ENCODE measurements at places on chromosomes 2 and 18. TPM values are rescaled to one million over a fixed set of nuclear protein-coding genes. Genes with fewer than 3 reads are reported as not detected.
A peak's percentile ranks its signal among the peaks of the same experiment; 100 is the strongest.

DNA sequence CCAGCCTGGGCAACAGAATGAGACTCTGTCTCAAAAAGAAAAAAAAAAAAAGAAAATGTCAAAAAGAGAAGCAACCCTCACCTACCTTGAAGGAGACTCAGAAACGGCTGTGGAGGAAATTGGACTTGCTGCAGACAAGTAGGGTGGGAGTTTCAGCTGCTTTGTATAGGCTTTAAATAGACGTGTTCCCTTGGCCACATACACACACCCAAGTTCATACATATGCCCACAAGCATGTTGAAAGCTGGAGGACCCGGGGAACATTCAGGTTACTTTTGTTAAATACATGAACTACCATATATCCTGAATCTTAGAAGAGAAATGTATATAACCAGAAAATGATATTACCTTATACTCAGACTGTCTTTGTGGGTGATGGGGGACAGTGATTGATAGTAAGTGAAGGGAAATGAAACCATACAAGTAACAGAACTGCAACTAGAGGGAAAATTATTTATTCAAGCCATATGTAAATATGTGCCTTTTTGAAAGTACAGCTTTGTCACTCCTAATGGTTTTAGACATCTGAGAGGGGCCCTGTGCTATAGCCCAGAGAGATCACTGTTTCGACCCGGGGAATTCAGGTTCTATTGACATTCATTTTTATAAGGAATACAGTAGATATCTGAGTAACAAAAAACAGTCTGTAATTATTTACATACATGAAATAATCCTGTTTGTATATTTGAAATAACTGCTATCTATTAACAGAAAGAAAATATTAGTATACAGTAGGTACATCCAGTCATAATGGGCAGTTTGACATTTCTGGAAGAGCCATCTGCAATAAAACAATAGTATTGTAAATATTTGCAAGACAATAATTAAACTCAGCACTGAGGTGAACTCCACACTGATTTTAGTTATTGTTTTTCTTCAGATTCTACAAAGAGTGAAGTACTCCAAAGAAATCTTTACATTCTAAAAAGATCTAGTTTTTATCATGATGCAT lies 48.0 kb upstream of the TGIF1 start:
- H3K36me3 ChIP-seq, result no peaks in the 10 kb centered on the region
- peaks cover 11% of the 10 kb centered on the region for H3K4me1 ChIP-seq
- no peak overlapping the region for H3K4me3 ChIP-seq
- DNase-seq, result no peak

GRCh38 chr2:65532937-65533336 lies 100.5 kb upstream of the SPRED2 start:
- H3K4me1 ChIP-seq, result no peaks in the 10 kb centered on the region
- DNase-seq, result no peak
- no peak overlapping the region for H3K27ac ChIP-seq
- H3K36me3 ChIP-seq, result no peaks in the 10 kb centered on the region
- no peak overlapping the region for H3K4me3 ChIP-seq

GRCh38 chr2:17101596-17101995 lies 416.6 kb downstream of the RAD51AP2 start:
- no peak overlapping the region for H3K4me3 ChIP-seq
- H3K36me3 ChIP-seq, result no peaks in the 10 kb centered on the region
- H3K4me1 ChIP-seq, result no peaks in the 10 kb centered on the region
- no peak overlapping the region for H3K27ac ChIP-seq
- no peaks in the 10 kb centered on the region for H3K27me3 ChIP-seq
- no peak for DNase-seq

GRCh38 chr2:85063981-85064599 lies 69.1 kb upstream of the TCF7L1 start:
- peaks cover 26% of the 10 kb centered on the region for H3K4me1 ChIP-seq
- DNase-seq, result no peak
- no peaks in the 10 kb centered on the region for H3K36me3 ChIP-seq
- H3K27me3 ChIP-seq, result no peaks in the 10 kb centered on the region
- H3K4me3 ChIP-seq, result no peak overlapping the region

- no peaks in the 10 kb centered on the region for H3K4me1 ChIP-seq
- no peak for DNase-seq
- no peaks in the 10 kb centered on the region for H3K36me3 ChIP-seq
Measured at GRCh38 chr2:134623796-134624195, 95.0 kb downstream of the TMEM163 start.

DNA sequence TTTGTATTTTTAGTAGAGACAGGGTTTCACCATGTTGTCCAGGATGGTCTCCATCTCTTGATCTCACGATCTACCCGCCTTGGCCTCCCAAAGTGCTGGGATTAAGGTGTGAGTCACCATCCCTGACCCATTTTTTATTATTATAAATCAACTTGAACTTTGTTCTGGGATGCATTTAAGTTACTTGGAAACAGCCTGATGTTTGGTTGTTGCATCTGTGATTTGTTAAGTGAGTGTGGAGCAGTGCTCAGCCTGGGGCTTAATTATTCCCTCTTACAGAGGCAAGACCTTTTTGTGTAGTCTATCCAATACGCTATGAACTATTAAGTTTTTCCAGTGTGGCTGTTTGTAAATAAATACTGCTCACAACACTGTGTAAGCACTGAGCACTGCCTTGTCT lies 32.6 kb downstream of the MTA3 start:
- no peaks in the 10 kb centered on the region for H3K36me3 ChIP-seq
- no peak for DNase-seq
- H3K4me3 ChIP-seq, result no peak overlapping the region

DNA sequence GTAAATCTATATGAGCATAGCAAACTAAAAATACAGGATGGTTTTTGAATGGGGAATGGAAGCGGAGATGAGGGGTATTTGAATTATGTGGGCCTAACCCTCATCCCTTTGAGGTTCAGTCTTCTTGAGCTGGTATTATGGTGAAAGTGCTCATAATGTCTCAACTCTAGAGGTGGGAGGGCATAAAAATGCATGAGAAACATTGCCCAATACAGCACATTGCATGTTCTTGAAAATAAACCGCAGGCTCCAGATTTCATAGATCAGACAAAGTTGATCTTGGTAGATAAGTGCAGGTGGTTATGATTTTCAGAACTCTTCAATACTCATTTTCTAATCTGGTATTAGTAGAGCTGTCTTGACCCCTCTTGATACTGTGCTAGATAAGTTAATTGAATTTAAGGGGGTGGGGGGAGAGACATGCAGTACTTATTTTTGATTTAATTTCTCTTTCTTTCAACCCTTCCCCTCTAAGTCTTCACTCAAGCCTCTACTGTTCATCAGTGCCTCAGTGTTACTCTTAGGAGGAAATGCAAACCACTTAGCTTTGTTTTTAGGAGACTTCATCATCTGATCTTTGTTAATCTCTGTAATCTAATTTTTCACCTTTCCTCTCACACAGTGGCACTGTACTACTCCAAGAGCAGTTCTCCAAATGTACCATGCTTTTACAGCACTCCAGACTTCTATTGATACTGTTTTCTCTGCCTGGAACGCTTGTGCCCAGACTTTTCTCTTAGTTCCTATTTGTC lies 22.2 kb downstream of the XRCC5 start:
- H3K27me3 ChIP-seq, result no peaks in the 10 kb centered on the region
- H3K36me3 ChIP-seq, result peaks cover 78% of the 10 kb centered on the region
- DNase-seq, result no peak
- no peaks in the 10 kb centered on the region for H3K4me1 ChIP-seq
- no peak overlapping the region for H3K4me3 ChIP-seq

GRCh38 chr2:106956416-106956815 lies 70.4 kb upstream of the ST6GAL2 start:
- DNase-seq, result peak; percentile 13
- H3K4me1 ChIP-seq, result peaks cover 10% of the 10 kb centered on the region
- no peaks in the 10 kb centered on the region for H3K36me3 ChIP-seq
- H3K27me3 ChIP-seq, result no peaks in the 10 kb centered on the region
- no peak overlapping the region for H3K4me3 ChIP-seq

GRCh38 chr2:237967463-237967951 lies 693 bp downstream of the UBE2F start:
- peaks cover 15% of the 10 kb centered on the region for H3K4me1 ChIP-seq
- no peak overlapping the region for H3K27ac ChIP-seq
- peak overlapping the region; percentile 98 for H3K4me3 ChIP-seq
- H3K27me3 ChIP-seq, result no peaks in the 10 kb centered on the region
- no peaks in the 10 kb centered on the region for H3K36me3 ChIP-seq

GRCh38 chr18:55372209-55372608 lies 215.8 kb downstream of the TCF4 start:
- H3K27me3 ChIP-seq, result no peaks in the 10 kb centered on the region
- H3K4me1 ChIP-seq, result no peaks in the 10 kb centered on the region
- no peak for DNase-seq
- no peaks in the 10 kb centered on the region for H3K36me3 ChIP-seq
- H3K4me3 ChIP-seq, result no peak overlapping the region

- DNase-seq, result no peak
- H3K4me3 ChIP-seq, result no peak overlapping the region
- H3K36me3 ChIP-seq, result no peaks in the 10 kb centered on the region
- no peak overlapping the region for H3K27ac ChIP-seq
- H3K4me1 ChIP-seq, result no peaks in the 10 kb centered on the region
Measured at GRCh38 chr2:224208007-224208406, 168.9 kb upstream of the SERPINE2 start.

Gene EFHD1
- 5.9 TPM for total RNA-seq

Gene TFCP2L1
- 0.06 TPM for total RNA-seq
